ENCODE measurements at places on chromosomes 5 and 9.

- DNase-seq = no peak
Measured at GRCh38 chr5:116779846-116780245, 205.2 kb upstream of the SEMA6A start.

DNA sequence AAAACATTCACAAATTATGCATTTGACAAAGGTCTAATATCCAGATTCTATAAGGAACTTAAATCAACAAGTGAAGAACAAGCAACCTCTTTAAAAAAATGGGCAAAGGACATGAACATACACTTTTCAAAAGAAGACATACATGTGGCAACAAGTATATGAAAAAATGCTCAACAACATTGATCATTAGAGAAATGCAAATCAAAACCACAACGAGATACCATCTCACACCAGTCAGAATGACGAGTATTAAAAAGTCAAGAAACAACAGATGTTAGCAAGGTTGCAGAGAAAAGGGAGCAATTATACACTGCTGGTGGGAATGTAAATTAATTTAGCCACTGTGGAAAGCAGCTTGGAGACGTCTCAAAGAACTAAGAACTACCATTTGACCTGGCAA, 38.9 kb upstream of the TNFSF15 start:
- DNase-seq = no peak

DNA sequence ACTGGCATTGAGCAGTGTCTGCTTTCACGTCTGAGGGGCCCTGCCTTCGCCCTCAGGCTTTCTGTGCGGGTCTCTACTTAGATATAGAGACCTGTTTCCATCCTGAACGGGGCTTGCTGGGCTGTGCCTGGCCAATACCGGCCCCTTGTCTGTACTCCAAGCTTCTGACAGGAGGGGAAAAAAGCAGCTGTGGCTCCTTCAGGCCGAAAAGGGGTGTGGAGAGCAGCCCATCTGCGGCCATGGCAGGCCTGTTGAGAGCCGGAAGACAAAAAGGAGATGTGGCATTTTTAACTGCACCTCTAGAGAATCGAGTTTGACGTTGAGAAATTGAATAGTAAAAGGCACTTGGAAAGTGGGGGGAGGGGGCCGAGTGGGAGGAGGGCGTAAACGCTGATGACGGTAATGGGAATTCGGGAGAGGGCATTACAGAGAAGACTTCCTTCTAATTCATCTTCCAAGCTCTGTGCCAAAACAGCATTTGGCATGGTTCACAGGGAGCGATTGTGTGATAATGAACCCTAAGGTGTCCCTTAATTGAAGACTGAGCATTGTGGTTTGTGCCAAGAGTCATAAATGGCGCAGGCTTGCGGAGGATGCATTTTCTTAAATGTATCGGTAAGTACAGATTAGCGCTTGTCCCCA, 25.1 kb upstream of the PRDM12 start:
- DNase-seq = no peak

GRCh38 chr9:6014670-6015270, 654 bp downstream of the RANBP6 start:
- peak; percentile 73 for DNase-seq

GRCh38 chr5:82349652-82350051, 71.5 kb upstream of the RPS23 start:
- no peak for DNase-seq

DNA sequence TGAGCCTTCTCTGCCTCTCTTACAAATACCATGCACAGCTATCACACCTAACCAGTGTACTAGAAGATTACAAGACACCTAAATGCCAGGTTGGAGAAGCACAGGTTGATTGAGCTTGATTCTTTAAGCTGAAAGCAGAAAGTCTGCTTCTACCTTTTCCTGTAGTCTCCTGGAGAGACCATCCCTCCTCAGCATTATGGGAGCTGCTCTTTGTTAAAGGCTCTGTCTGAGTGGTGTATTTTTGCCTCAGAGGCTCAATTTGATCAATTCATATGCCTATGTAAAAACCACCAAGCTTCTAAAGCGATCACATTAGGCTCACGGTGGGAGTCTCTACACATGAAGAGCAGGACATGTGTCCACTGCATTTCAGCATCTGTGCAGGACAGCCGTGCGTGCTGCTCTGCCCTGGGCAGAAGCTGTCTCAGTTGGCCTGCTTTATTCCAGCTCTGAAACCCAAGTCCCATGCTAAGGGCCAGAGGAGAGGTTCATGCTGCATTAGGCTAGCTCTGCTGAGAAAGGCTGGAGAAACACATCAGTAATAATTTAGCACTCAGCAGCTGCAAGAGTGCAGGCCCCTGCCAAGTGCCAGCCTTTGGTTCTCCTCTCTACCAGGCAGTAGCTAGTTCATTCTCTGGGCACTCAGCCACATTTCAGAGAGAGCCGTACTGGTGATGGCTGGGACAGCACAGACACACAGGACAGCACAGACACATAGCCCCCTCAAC, 41.7 kb downstream of the TMEM167A start:
- no peak for DNase-seq

GRCh38 chr9:110114859-110115201, 93.1 kb downstream of the C9orf152 start:
- no peak for DNase-seq

DNA sequence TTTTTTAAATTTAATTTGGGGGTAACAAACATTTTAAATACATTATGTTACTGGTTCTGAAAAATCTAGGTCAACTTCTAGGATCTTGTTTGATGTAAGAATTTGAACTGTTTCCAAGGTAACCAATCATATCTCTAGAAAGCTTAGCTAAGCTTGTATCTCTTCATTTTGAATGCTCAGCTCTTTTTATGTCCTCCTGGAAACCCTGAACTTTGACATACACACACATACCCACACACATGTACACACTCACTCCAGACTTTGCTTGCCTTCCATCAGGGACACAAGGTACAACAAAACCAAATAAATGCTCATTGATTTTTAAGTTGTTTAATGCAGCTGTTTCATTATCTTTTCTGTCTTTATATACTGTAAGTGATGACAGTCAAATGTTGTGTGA, 178.5 kb downstream of the RAB3C start:
- no peak for DNase-seq

GRCh38 chr5:1190278-1190677, 11.1 kb upstream of the SLC6A19 start:
- no peak for DNase-seq

DNA sequence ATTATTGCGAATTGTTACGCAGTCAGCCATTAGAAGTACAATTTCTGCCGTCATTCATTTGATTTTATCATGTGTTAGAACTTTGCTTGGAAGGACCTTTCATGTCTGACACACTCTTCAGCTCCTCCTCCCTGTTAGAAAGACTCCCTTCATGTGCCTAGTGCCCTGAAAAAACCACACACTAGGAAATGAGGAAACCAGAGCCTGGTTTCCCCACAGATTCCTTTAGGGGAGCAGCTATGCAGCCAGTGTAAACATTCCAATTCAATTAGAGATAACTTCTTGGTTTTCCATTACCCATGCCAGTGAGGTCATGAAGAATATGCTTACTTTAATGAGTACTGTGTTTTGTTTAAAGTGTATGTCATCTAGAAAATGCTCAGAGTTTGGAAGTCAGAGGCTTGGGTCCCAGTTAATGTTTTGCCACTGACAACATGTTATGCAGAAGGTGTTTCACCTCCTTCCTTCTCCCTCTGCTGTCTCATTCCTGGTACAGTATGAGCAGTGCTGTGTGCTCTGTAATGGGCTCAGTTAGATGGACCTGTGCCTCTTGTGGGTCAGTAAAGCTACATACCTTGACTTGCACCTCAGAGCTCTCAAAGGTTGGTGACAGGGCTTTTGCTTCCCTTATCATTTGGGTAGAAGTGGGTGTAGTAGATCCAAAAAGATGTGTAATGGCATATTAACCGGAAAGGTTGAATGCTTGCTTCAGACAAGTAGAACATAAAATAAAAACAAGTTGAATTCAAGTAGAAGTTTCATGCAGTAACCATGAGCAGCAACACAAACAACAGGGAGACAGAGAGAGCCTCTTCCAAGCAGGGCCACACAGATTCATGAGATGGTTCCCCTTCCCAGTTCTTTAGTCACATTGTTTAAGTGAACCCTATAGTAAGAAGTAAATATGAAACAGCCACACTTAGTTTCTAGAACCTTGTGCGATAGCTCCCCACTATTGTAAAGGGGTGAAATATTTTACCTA, 52.6 kb upstream of the TNFAIP8 start:
- peak; percentile 98 for DNase-seq

- no peak for DNase-seq
Measured at GRCh38 chr9:135332516-135332915, 147.1 kb upstream of the PPP1R26 start.

- DNase-seq = peak; percentile 28
Measured at GRCh38 chr9:100216178-100216787, 117.2 kb downstream of the INVS start.

- DNase-seq = peak; percentile 93
Measured at GRCh38 chr9:127520941-127521918, 69.9 kb downstream of the LRSAM1 start.

DNA sequence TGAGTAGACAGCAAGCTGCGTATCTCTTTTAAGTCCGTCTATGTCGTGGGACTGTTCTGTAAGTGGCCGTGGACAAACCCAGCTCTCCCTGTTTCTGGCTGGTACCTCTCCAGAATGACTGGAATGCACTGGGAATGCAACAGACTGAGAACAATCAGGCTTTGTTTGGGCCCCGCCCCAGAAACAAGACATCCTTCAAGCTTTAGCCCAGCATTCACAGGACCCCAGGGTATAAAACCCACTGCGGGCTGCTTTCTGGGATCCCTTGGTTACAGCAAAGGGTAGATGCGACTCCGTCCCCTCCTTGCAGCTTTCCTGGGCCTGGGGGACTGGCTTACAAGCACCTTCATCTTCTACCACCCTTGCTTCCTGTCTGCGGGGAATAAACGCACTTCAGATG, 45.6 kb upstream of the SPTLC1 start:
- no peak for DNase-seq

- no peak for DNase-seq
Measured at GRCh38 chr5:172642926-172643871, 2.1 kb downstream of the NEURL1B start.

- DNase-seq = no peak
Measured at GRCh38 chr9:111914749-111915424, 18.3 kb downstream of the UGCG start.

DNA sequence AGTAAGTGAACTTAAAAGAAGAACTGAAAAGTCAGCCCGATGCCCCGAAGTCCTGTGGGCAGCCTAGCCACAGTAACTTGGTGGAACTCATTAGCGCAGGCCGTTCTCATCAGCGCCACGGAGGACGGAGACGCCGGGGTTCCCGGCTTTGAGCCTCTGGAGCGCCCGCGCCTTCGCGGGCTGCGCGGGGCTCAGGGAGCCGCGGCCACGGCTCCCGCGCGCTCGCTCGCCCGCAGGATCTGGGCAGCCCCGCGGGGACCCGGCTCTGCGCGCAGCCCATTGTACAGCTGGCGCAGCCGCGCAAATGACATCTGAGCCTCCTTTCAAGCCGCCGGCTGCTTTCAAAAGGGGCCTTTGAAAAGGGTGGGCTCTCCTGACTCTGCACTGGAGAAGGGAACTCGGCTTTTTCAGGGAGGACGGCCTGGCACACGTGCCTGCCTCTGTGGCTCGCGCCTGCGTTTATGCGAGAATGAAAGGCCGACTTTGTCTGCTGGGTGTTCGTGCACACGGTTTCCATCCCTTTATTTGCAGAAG, 40.7 kb downstream of the TLR4 start:
- no peak for DNase-seq

GRCh38 chr5:157835041-157835440, 23.9 kb downstream of the CLINT1 start:
- no peak for DNase-seq

DNA sequence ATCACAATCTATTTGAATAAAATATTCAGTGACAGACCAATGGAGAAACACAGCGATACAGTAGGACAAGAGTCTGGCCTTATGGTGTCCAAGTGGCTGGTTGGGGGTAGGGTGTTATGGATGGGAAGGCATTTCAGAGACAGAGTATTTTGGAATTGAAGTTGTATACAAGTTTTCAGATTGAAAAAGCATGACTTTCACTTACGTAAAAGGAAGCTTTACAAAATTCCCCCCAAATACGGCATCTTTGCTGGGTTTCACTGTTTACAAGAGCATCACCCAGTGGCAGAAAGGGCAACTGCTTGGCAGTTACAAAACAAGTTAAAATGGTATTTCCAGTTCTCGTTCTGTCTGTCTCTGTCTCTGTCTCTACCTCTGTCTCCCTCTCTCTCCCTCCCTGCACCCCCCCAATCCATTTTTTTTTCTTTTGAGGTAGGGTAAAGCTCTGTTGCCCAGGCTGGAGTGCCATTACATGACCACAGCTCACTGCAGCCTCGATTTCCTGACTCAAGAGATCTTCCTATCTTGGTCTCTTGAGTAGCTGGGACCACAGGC, 86.2 kb downstream of the PTPN3 start:
- peak; percentile 40 for DNase-seq

DNA sequence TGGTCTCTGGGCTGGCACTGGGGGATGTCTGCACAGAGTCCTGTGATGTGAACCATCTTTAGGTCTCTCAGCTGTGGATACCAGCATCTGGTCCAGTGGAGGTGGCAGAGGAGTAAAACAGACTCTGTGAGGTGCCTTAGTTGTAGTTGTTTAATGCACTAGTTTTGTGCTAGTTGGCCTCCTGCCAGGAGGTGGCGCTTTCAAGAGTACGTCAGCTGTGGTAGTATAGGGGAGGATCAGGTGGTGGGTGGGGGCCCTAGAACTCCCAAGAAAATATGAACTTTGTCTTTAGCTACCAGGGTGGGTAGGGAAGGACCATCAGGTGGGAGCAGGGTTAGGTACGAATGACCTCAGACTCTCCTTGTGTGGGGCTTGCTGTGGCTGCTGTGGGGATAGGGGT, 197.1 kb downstream of the TMC1 start:
- no peak for DNase-seq
